ENCODE measurements at places on chromosomes 4 and X.

- no peak for DNase-seq
These were observed 221.3 kb upstream of the BMP3 start for GRCh38 chr4:80809039-80809729.

GRCh38 chr4:4311193-4311592 lies 21.1 kb downstream of the ZBTB49 start:
- DNase-seq = no peak

GRCh38 chr4:186840222-186840701 lies 116.6 kb upstream of the FAT1 start:
- DNase-seq = no peak

GRCh38 chr4:173281406-173282255 lies 52.5 kb downstream of the HMGB2 start:
- no peak for DNase-seq

- DNase-seq = no peak
These were observed 18.0 kb upstream of the RHOXF2 start for GRCh38 chrX:120140293-120140981.

DNA sequence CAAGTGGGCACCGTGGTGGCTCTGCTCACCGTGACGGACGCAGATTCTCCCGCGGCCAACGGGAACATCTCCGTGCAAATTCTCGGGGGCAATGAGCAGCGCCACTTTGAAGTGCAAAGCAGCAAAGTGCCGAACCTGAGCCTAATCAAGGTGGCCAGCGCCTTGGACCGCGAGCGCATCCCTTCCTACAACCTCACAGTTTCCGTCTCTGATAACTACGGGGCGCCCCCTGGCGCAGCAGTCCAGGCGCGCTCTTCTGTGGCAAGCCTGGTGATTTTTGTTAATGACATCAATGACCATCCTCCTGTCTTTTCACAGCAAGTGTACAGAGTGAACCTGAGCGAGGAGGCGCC lies 2.7 kb downstream of the FAT4 start:
- peak; percentile 46 for DNase-seq

DNA sequence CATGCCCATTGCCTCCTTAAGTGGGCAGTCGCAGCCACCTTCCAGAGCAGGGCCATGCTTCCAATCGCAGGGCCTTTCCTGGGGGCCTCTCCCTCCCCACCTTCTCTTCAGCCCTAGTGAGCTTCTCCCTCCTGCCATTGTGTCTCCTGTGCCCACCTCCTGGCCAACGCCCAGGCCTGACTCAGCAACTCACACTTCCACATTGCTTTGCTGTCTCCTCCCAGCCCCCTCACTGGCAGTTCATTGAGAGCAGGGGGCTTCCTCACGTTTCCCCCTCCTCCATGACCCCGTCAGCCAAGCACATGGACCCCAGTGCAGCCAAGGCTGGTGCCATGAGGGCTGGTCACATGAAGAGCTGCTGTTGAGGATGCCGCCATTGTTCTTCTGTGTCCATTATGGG lies 25.9 kb downstream of the HTRA3 start:
- DNase-seq = no peak

DNA sequence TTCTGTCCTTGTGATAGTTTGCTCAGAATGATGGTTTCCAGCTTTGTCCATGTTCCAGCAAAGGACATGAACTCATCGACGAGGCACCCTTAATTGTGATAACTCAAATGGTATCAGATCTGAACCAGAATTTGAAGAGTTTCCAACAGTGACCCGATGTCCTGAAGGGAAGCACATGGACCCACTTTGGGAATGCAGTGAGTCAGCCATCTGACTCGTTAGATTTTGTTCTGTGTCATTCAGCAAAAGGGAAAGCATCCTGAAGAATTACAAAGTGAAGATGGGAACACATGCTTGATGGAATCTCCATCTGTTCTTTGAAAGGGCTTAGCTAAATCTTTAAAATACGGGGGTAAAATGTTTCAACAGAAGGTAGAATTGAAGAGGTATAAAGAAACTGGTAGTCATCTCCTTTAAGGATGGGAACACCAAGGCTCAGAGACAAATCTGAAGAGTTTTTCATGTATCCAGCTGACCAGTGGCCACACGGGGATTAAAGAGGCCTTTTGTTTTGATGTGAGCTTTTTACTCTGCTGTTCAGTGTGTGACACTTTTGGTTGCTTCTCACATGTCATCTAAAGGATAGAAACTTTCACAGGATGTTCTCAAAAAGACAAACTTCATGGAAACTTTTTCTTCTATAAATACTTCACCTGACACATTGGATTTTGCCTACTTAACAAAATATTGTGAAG lies 393.8 kb downstream of the INPP4B start:
- DNase-seq = peak; percentile 24

GRCh38 chr4:72055566-72055965 lies 23.8 kb downstream of the NPFFR2 start:
- DNase-seq = no peak

Data from fibroblast of pulmonary artery (primary cell).